ENCODE measurements at places on chromosomes 13 and 19.

GRCh38 chr13:97855570-97856303 is 97.7 kb upstream of the IPO5 start:
- no peak for DNase-seq

- no peak for DNase-seq
Measured at GRCh38 chr19:55447421-55448174, 4.5 kb upstream of the SHISA7 start.

DNA sequence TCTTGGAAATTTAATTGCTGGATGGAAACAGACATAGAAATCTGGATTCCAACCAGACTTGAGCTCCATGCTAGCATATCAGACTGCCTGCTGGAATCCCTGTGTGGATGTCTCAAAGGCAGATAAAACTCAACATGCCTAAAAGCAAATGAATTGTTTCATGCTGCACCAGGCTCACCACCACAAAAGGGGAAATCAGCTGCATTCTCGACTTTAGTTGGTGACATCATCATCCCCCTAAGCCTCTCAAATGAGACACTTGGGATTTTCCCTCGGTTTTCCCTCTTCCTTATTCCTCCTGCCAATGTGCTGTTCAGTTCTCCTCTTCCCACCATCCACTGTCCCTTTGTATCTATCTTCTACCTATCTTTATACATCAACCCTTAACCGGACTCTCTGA is 134.3 kb downstream of the ZDHHC20 start:
- no peak for DNase-seq

DNA sequence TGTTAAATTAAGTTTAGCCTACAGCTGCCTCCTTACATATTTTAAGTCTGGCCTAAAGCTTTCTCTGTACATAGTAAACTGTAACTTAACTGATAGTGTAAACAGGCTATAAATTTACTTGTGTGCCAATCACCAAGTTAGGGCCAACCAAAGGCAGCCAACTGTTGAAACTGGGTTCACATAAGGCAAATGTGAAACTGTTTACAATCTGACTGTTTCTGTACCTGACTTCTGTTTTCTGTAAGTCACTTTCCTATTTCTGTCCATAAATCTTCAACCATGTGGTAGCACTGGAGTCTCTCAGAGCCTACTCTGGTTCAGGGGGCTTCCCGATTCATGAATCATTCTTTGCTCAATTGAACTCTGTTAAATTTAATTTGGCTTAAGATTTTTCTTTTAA is 103.1 kb downstream of the RAP2A start:
- DNase-seq = no peak

- DNase-seq = no peak
Measured at GRCh38 chr13:53848366-53848961, 819.9 kb downstream of the OLFM4 start.

DNA sequence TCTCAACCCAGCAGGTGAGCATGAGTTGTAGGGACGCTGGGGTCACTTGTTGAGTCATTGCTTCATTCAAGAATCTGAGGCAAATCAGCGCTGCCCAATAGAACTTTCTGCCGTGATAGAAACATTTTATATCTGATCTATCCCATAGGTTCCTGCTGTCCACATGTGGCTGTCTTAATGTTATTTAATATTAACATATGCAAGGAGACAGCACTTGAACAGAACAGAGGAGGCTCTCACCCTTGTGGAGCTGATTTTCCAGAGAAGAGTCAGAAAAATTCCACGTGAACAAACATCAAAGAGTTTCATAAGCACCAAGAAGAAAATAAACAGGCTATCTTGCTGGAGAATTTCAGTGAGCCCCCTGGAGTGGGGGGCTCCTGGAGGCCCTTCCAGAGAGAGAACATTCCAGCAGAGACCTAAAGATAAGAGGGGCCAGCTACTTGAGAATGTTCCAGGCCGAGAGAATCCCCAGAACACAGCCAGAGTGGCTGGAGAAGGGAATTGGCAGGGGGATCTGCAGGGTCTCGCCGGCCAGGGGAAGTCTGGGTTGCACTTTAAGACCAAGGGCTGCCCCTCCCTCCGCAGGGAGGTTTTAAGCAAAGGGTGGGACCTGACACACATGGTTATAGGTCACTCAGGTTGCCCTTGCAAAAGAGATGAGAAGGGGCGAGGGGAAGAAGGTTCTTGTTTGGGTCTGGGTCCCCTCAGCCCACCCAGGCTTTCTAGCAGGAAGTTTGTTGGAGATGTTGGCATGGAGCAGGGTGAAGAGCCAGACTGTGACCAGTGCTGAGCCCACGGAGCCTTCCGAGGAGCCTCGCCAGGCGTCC is 135.7 kb downstream of the CRYL1 start:
- no peak for DNase-seq

- no peak for DNase-seq
Measured at GRCh38 chr13:79314652-79315051, 91.4 kb downstream of the RBM26 start.

Data from activated T-cell treated with anti-CD3 and anti-CD28 coated beads for 48 hours (primary cell).